ENCODE measurements at places on chromosomes 11 and 22.
A peak's percentile ranks its signal among the peaks of the same experiment; 100 is the strongest.

DNA sequence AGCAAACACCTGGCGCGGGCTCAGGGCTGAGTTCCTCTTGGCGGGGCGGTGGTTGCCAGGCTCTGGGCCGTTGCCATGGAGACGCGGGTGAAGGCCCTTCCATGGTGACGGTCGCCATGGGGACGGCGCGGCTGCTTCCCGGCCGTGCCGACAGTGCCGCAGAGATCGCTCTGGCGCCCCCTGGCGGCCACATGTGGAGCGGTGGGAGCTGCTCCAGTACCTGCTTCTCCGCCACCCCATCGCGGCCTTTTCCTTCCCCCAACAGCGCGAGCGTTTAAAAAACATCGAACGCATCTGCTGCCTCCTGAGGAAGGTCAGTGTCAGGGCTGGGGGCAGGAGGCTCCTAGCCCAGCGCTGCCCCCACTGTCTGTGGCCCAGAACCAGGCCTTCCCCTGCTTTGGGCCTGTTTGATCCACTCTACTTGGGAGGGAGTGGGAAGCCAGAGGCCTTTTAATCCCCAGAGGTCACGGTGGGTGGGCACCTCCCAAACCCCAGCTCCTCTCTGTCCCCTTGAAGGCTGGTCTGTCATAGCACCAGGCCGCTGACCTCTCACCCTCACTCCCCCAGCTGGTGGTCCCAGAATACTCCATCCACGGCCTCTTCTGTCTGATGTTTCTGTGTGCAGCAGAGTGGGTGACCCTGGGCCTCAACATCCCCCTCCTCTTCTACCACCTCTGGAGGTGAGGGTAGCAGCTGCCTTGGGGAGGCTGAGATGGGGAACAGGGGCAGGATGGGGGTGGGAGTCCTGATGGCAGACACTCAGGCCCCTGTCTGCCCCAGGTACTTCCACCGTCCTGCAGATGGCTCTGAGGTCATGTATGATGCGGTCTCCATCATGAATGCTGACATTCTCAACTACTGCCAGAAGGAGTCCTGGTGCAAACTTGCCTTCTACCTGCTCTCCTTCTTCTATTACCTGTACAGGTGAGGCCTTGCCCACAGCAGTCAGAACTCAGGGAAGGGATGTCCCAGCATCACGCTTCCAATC is 4.8 kb downstream of the CNIH2 start:
- peak; percentile 100 for DNase-seq
- no peak overlapping the region for H3K27ac ChIP-seq
- peaks cover 18% of the 10 kb centered on the region for H3K27me3 ChIP-seq
- no peak overlapping the region for H3K4me3 ChIP-seq

- peaks cover 10% of the 10 kb centered on the region for H3K4me1 ChIP-seq
- no peak overlapping the region for H3K4me3 ChIP-seq
- peaks cover 48% of the 10 kb centered on the region for H3K27me3 ChIP-seq
- DNase-seq, result no peak
These were observed 91.1 kb upstream of the B3GAT1 start for GRCh38 chr11:134503100-134503499.

- peaks cover 6% of the 10 kb centered on the region for H3K27me3 ChIP-seq
- no peaks in the 10 kb centered on the region for H3K36me3 ChIP-seq
- no peak for DNase-seq
These were observed 40.7 kb upstream of the CD82 start for GRCh38 chr11:44524751-44525201.

GRCh38 chr11:8593455-8593854 is 573 bp downstream of the STK33 start:
- peaks cover 33% of the 10 kb centered on the region for H3K4me1 ChIP-seq
- no peak for DNase-seq
